Lower lobe of right lung (tissue), 2 donors: ENCODE measurements at places on chromosomes 3 and 15. TPM values are rescaled to one million over a fixed set of nuclear protein-coding genes. Genes with fewer than 3 reads are reported as not detected.
A peak's percentile ranks its signal among the peaks of the same experiment; 100 is the strongest.

Gene GALNT15
- total RNA-seq: 9.8 TPM

- no peak for DNase-seq
- H3K27ac ChIP-seq: no peak overlapping the region
- no peak overlapping the region for H3K4me3 ChIP-seq
- H3K27me3 ChIP-seq: no peaks in the 10 kb centered on the region
- no peaks in the 10 kb centered on the region for H3K36me3 ChIP-seq
These were observed 56.2 kb upstream of the LPP start for GRCh38 chr3:188097791-188098190.

- H3K36me3 ChIP-seq: no peaks in the 10 kb centered on the region
- peaks cover 11% of the 10 kb centered on the region for H3K4me1 ChIP-seq
- DNase-seq: no peak
- H3K4me3 ChIP-seq: no peak overlapping the region
- no peaks in the 10 kb centered on the region for H3K27me3 ChIP-seq
- peak overlapping the region; percentile 44 for H3K27ac ChIP-seq
These were observed 7.6 kb upstream of the ADPRH start for GRCh38 chr3:119571688-119572087.

DNA sequence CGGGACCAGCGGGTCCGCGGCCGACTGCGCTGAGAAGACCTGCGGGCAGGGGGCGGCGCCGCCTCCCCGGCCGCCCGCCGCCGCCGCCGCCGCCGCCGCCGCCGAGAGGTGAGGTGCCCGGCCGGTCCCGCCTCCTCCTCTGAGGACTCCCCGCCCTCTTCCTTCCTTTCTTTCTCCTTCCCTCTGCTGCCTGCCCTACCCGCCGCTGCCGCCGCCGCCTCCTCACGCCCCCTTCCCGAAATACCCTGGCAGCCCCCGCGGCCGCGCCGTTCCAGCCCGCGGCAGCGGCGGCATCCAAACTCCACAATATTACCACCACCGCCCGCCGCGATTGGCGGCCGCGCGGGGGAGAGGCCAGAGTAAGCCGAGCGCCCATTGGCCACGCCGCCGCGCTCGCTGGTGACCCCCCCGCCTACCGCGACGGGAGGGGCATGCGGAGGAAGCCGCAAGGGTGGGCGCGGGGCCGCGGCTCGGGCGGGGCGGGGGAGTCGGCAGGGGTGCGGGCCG is 61.8 kb upstream of the ANKRD28 start:
- no peaks in the 10 kb centered on the region for H3K36me3 ChIP-seq
- peak; percentile 86 for DNase-seq
- no peaks in the 10 kb centered on the region for H3K27me3 ChIP-seq
- H3K4me3 ChIP-seq: peak overlapping the region; percentile 98
- H3K27ac ChIP-seq: peak overlapping the region; percentile 83
- peaks cover 12% of the 10 kb centered on the region for H3K4me1 ChIP-seq

GRCh38 chr15:63354821-63355650 is 26.6 kb downstream of the CA12 start:
- H3K27me3 ChIP-seq: no peaks in the 10 kb centered on the region
- H3K4me3 ChIP-seq: no peak overlapping the region
- no peaks in the 10 kb centered on the region for H3K36me3 ChIP-seq
- H3K4me1 ChIP-seq: no peaks in the 10 kb centered on the region
- H3K27ac ChIP-seq: no peak overlapping the region
- no peak for DNase-seq

Gene TTLL13
- not detected for total RNA-seq
